ENCODE measurements at places on chromosomes 3 and 15. TPM values are rescaled to one million over a fixed set of nuclear protein-coding genes. Genes with fewer than 3 reads are reported as not detected.

DNA sequence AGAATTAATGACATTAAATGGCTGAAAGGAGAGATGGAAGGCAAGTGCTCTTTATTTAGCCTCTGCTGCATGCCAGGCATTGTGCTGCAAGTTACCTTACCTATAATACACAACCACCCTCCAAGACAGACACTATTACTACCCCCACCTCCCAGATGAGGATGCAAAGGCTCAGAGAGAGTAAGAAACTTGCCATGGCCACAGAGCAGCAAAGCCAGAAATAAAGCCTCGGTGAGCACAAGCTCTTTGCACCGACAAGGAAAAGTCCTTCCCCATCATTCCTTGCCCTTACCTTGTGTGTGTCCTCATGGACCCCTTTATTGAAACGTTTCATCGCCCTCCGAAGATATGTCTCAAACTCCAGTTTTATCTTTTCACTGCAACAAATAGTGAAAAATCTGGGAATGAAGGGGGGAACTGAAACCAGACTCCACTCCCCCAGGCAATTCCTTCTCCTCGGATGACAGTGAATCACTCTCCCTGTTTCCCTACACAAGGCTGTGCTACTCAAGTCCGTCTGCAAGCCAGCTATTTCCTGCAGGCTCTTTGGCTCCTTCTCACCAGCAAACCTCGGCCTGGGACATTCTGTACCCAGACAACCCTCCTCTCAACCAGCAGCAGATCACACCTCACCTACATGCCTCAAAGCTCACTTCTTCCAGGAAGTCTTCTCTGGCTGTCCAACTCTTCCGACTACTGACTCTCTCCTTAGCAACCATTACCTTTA lies 11.4 kb downstream of the XPC start:
- DNase-seq, result no peak

GRCh38 chr3:52004163-52004787 lies 8.6 kb upstream of the RPL29 start:
- DNase-seq, result no peak

GRCh38 chr15:40061212-40061901 lies 22.4 kb upstream of the SRP14 start:
- no peak for DNase-seq

GRCh38 chr3:141274411-141275031 lies 42.9 kb downstream of the PXYLP1 start:
- DNase-seq, result no peak

- DNase-seq, result no peak
Measured at GRCh38 chr15:73601451-73602445, 31.4 kb downstream of the NPTN start.

DNA sequence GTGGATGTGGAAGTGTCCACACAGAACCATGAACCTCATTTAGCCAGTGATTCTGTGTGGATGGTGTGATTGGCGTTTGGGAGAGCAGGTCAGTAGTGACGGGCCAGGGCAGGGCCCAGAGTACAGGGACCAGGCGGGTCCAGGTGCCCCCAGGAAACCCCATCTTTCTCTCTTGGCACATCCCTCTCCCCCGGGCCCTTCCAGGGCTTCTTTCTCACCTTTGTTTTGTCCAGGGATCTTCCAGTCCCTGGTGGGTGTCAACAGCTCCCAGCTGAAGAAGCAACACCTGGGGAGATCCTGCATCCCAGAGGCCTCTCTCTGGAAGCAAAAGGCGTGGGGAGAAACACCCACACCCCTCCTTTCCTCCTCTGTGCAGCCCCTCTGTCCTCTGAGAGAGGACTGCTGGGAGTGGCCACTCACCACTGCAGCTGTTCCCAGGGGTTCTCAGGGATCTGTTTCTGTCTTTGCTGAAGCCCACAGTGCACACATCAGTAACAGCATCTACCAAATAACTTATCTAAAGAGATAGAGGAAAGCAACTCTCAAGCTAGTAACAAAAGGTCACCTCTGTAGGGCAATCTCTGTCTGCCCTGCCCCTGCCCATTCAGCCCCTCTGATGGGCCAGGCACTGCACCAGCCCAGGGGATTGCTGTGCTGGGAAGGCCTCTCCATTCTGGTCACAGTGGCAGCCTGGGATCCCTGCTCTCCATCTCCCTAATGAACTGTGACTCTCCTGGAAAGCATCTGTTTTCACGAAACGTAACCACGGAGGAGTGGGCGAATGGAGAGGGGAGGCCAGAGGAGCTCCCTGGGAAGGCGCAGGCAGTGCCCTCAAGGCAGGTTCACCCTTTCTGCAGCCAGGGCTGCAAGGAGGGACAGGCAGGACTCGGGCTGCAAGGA lies 98.3 kb upstream of the ALDH1A3 start:
- DNase-seq, result no peak

GRCh38 chr3:146325170-146325569 lies 74.3 kb upstream of the PLSCR4 start:
- DNase-seq, result no peak

DNA sequence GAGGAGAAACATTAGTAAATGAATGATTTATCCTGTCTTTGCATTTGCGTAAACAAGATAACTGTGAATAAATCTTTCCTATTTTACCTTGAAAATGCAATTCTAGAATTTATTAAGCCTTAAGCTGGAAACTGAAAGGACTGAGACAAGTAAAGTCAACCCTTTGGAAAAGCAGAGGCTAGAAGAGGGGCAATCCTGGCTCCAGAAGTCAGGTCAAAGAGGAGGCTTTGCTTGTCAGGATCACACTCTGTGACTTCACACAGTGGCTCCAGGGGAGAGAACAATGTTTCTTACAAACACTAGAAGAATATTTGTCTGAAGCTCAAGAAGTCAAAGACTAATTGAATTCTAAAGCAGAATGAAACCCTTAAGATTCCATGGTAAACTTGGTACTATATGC lies 530.4 kb downstream of the NAALADL2 start:
- no peak for DNase-seq

GRCh38 chr3:143604402-143605185 lies 243.7 kb downstream of the SLC9A9 start:
- no peak for DNase-seq

GRCh38 chr3:161217496-161217895 lies 3.6 kb upstream of the NMD3 start:
- no peak for DNase-seq

- no peak for DNase-seq
Measured at GRCh38 chr3:129398803-129399144, 29.7 kb downstream of the EFCAB12 start.

DNA sequence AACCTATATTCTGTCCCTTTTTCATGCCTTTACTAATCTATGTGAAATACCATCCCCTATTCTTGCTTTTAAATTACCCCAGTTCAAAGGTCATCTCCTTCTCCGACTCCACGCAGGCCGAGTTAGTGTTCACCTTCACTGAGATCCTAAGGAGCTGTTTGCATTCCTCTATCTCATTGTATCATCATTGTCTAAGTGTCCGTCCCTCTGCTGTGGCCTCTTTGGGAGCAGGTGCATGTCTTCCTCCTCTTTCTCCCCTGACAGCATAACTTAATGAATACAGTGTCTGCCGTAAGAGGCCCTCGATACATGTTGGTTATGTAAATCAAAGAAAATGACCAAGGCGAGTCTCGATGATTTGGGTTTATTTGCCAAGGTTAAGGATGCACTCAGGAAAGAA lies 4.9 kb upstream of the PPP1R2 start:
- no peak for DNase-seq

DNA sequence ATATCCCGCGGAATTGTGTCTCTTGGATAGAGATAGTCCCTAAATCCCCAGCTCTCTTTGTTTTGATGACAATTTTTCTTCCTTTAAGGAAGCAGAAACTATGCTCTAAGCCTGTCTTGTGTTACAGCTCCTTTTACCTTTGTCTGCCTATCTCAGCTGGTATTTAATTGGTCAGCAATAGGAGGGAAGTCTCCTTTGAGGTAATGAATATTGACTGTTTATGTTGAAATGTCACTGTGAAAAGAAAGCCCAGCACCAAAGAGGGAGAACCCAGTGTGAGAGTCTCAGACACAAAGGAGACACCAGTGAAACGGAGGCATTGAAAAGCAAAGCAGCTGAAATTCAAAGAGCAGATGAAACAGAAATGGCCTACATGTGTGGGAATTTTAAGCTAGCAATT lies 372.6 kb downstream of the NR2F2 start:
- no peak for DNase-seq

DNA sequence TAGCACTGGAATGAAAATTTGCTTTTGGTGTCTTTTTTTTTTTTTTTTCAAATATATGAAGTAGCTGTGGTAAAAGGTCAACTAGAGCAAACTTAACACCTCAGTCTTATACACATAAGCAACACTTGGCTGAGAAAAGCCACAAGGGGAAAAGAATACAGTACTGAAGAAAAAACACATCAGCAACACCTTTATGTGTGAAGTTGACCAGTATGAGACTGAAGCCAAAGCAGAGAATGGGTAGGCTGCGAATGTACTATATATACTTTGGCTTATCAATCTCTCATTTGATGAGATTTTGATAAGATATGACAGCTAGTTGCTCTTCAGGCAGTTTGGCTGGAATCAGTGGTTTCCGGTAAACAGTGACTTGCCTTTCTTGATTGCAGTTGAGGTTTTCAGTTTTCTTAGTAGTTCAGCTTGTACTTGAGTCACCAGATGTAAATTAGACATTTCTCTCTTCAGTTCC lies 22.0 kb upstream of the ZCWPW2 start:
- no peak for DNase-seq

- no peak for DNase-seq
Measured at GRCh38 chr3:111947231-111947630, 31.6 kb upstream of the ABHD10 start.

GRCh38 chr3:194688200-194688740 lies 2.6 kb downstream of the FAM43A start:
- no peak for DNase-seq

- no peak for DNase-seq
Measured at GRCh38 chr3:8839607-8840325, 70.4 kb upstream of the OXTR start.

DNA sequence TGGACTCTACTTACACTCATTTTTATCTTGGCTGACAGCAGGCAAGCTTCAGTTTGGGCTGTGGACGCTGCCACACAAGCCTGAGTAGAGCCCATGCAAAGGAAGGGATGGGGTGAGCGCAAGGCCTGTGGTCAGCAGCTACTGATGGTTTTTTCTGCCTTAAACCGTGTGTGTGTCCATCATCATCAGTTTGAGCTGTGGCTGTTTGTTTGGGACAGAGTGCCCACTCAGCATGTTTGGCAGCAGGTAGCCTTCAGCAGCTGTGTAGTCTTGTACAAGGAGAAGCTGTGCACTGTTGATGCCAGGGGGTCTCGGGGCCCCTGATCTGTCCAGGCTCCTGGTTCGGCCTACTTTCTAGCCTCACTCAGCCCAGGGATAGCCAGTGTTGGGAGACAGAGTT lies 3.5 kb downstream of the RBM15B start:
- no peak for DNase-seq

- no peak for DNase-seq
Measured at GRCh38 chr3:194255252-194256039, 95.7 kb downstream of the CPN2 start.

DNA sequence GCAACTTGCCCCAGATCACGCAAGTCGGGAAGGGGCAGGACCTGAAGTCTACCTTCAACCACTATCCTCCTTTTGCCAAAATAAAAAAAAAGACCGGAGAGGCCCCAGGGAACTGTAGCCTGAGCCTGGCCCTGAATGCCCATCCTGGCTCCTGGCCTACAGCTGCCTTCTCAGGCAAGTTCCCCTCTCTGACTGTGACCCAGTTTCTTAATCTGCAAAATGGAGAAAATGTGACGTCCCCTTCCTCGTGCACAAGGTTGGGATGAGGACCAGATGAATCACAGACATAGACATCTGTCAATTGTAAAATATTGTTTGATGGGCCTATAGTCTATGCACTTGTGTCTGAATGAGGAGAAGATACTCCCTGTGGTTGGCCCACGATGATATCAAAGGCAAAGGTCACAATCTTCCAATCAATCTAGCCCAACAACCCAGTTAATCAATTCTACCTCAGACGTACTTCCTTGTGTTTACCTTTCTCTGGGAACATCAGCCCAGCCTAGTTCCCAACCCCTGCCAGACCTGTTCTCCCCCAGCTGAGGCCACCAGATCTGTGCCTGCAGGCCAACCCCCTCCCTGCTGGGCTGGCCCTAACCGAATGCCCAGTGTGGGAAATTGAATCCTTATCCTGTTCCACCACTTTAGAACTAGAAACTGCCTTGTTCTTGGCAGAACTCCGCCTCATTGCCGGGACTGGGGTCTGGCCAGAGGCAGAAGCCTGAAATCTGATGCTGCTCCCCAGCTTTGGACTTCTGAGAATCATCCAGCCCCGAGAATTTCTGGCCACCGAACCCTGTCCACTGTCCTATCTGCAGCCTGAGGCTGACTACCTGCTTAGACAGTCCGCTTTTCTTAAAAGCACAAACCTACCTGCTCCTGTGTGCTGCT lies 101.8 kb upstream of the LIPC start:
- DNase-seq, result no peak

- DNase-seq, result no peak
Measured at GRCh38 chr15:31276596-31277298, 49.9 kb upstream of the KLF13 start.

- no peak for DNase-seq
Measured at GRCh38 chr15:45110256-45110820, 3.6 kb downstream of the DUOX2 start.

DNA sequence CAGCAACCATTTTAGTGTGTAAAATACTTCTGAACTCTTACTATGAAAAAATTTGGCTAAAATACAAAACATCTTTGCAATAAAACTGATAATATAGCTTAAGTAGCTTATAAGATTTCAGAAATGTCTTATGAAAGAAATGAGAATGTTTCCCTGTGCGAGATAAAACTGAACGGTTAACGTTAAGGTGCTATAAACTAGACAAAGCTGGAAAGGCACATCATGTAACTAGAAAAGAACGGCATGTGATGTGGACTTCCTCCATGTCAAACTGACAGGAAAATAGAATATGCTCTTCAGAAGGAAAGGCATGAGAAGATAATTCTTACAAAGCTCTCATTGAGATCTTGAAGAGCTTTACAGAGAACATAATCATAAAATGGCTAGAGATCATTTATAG lies 36.5 kb downstream of the NCK1 start:
- DNase-seq, result no peak

- DNase-seq, result no peak
Measured at GRCh38 chr15:59632714-59633113, 21.1 kb downstream of the GCNT3 start.

PRSS50 gene
- total RNA-seq, result 0.28 TPM

THAP10 gene
- 1.4 TPM for total RNA-seq

VIPR1 gene
- total RNA-seq, result 31.0 TPM

CDCP1 gene
- total RNA-seq, result 3.4 TPM

KBTBD13 gene
- total RNA-seq, result 3.1 TPM

CCDC33 gene
- total RNA-seq, result not detected

GNB4 gene
- 66.2 TPM for total RNA-seq

MTFMT gene
- total RNA-seq, result 42.4 TPM

CD200 gene
- total RNA-seq, result 22.5 TPM

CCR9 gene
- total RNA-seq, result not detected

ACAN gene
- 147 TPM for total RNA-seq

FRMD4B gene
- 57.5 TPM for total RNA-seq

PLSCR2 gene
- not detected for total RNA-seq
